AG10803 (cell line): ENCODE measurements at places on chromosomes 13 and 19.

- no peak for DNase-seq
Measured at GRCh38 chr13:75416327-75417011, 65.5 kb downstream of the TBC1D4 start.

- no peak for DNase-seq
Measured at GRCh38 chr13:82661126-82661525, 1221.1 kb downstream of the SLITRK1 start.

DNA sequence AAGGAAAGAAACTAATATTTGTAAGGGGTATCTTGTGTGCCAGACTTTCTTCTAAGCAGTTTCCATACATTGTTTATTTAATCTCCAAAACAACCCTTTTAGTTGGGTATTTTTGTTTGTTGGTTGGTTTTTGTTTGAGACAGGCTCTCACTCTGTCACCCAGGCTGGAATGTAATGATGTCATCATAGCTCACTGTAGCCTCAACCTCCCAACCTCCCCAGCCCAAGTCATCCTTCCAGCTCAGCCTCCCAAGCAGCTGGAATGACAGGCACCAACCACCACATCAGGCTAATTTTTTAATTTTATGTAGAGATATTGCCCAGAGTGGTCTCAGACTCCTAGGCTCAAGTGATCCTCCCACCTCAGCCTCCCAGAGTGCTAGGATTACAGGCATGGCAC is 41.2 kb upstream of the LSM14A start:
- no peak for DNase-seq

DNA sequence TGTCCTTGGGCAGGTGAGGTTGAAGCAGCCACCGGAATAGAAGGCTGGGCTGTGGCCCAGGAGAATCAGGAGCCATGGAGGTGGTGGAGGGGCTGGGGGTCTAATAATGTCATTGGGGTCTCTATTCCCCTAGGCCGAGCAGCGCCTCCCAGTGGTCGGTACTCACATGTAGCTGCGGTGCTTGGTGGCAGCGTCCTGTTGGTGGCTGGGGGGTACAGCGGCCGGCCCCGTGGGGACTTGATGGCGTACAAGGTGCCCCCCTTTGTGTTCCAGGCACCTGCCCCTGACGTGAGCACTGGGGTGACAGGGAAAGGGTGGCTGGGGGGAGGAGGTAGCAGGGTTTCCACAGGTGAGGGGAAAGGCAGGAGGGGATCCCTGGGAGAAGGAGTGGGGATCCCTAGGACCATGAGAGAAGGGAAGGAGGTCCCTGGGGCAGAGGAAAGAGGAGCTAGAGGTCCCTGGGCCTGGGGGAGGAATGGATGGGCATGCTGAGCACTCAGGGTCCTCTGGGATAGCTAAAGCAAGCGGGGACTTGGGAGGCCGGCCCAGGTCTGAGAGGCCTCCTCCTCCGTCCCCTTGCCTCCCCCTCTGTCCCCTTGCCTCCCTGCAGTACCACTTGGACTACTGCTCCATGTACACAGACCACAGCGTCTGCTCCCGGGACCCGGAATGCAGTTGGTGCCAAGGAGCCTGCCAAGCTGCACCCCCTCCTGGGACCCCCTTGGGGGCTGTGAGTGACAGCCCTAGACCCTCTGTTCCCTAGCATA is 18.1 kb downstream of the MEGF8 start:
- DNase-seq, result no peak

DNA sequence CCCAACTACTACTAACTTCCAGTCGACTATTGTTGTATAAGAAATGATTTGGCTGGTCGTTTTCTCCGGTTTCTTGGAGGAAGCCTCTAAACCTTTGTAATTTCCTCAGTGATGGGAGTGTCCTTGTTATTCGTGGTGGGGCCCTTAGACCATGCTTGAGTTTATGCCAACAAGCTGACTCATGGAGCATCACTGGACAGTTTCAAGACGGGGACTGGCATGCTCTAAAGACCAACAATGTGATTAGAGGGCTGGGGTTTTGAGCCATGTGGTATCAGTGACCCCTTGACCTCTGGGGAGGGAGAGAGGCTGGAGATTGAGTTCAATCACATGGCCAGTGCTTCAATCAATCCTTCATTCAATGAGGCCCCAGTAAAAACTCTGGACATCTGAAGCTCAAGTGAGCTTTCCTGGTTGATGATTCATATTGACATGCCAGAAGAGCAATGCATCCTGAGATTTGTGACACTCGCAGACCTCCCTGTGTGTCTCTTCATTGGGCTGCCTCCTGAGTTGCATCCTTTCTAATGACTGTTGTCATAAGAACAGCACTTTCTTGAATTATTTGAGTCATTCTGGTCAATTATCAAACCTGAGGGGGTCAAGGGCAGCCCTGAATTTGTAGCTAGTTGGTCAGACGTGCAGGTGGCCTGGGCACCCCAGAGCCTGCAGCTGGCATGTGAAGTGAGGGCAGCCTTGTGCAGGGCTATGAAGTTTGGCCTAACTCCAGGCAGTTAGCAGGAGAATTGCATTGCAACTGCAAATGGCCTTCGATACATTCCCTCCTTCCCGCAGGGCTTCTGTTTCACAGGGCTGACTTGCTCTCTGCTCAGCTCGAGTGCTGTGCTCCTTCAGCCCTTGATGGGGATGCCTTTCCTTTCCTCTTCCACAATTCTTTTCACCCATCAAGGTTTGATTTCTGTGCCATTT is 246.5 kb downstream of the FGF9 start:
- no peak for DNase-seq

- no peak for DNase-seq
Measured at GRCh38 chr19:33442706-33443105, 69.2 kb downstream of the CEBPG start.

GRCh38 chr13:51097353-51098043 is 13.6 kb downstream of the C13orf42 start:
- no peak for DNase-seq

DNA sequence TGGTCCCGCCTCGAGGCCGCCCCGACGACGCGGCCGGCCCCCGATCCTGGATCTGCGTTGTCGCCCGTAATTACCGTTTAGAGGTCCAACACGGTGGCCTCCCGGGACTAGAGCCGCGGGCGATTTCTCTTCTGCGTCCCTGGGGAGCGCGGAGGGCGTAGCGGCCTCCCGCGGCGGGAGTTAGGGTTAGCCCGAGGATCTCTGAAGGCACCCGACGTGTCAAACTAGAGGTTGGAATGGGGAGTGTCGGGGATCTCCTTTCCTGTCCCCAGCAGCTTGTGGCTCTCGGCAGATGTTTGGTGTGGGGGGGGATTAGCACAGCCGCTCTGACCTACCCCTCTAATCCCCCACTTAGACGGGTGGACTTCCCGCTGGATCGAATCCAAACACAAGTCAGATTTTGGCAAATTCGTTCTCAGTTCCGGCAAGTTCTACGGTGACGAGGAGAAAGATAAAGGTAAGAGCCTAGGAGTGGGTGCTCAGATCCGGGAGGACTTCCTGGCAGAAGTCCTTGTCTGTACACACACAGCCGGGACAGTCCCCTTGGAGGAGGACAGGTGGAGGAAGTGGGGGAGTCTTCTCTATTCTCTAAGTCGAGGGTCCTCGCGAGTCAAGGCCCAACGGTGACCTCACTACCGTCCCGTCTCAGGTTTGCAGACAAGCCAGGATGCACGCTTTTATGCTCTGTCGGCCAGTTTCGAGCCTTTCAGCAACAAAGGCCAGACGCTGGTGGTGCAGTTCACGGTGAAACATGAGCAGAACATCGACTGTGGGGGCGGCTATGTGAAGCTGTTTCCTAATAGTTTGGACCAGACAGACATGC is 581 bp downstream of the CALR start:
- peak; percentile 49 for DNase-seq

DNA sequence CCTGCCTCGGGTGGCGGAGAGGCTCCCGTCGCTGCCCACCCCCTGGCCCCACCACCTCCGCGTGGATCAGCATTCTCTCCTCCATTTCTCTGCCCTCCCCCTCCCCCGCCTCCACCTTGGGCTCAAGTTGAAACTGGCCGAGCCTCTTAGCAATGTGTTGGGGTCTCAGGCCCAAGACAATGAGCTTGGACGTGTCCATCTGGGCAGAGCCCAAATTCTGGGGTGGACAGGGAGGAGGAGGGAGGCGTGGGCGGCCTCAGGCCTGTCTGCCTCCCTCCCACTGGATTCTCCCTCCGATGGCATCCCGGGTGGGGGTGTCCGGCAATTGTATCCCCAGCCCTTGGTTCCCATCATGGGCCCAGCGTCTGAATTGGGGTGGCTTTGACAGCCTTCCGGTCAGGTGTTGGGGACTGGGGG is 1.2 kb downstream of the CELF5 start:
- no peak for DNase-seq

DNA sequence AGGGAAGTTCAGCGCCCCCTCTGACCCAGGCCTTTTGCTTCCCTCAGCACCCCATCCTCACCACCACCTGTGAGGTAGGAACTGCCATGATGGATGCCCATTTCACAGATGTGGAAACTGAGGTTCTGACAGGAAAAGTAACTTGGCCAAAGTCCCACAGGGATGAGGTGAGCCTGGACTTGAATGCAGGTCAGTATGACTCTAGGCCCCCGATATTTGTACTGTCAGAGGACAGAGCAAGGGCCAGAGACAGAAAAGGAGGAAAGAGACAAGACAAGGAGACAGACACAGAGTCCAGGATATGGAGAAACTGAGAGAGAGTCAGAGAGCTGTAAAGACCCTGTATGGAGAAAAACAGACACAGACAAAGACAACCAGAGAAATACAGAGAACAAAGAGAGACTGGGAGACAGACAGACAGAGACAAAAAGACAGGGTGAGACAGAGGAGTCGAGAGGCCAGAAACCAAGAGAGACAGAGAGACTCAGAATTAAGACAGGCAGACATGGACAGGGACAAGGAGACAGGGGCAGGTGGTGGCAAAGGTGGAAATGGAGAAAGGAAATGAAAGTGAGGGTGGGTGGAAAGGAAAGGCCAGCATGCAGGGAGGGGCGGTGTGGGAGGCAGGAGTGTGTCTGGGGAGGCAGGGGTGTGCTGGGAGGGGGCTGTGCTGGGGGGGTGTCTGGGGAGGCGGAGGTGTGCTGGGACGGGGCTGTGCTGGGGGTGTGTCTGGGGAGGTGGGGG is 5.0 kb downstream of the ERFL start:
- no peak for DNase-seq

- DNase-seq, result no peak
Measured at GRCh38 chr19:1765904-1766799, 12.8 kb downstream of the ONECUT3 start.

DNA sequence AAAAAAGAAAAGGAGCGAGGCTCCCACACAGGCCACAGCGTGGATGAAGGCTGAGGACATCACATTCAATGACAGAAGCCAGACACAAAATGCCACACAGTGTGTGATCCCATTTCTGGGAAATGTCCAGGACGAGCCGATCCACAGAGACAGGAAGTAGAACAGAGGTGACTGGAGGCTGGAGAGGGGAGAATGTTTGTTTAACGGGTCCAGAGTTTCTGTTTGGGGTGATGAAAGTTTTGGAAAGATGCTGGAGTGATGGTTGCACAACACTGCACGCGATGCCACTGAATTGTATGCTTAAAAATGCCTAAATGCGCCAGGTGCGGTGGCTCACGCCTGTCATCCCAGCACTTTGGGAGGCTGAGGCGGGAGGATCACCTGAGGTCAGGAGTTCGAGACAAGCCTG is 650 bp upstream of the FUT5 start:
- peak; percentile 25 for DNase-seq

GRCh38 chr13:47067306-47067705 is 170.5 kb upstream of the HTR2A start:
- DNase-seq, result peak; percentile 30

- peak; percentile 68 for DNase-seq
Measured at GRCh38 chr13:51523082-51523518, 61.2 kb upstream of the WDFY2 start.
